Left lobe of liver (tissue), 2 donors: ENCODE measurements at places on chromosomes 2 and 18. TPM values are rescaled to one million over a fixed set of nuclear protein-coding genes. Genes with fewer than 3 reads are reported as not detected.

The PROC gene
- 479 TPM for total RNA-seq

The HOXD3 gene
- total RNA-seq = not detected

The GREB1 gene
- total RNA-seq = 22.4 TPM

The AP1S3 gene
- total RNA-seq = 1.3 TPM

The MAPRE3 gene
- 16.6 TPM for total RNA-seq

The C2orf78 gene
- total RNA-seq = not detected

- no peak for DNase-seq
Observed at GRCh38 chr2:130382313-130382917, 26.6 kb downstream of the PTPN18 start.

DNA sequence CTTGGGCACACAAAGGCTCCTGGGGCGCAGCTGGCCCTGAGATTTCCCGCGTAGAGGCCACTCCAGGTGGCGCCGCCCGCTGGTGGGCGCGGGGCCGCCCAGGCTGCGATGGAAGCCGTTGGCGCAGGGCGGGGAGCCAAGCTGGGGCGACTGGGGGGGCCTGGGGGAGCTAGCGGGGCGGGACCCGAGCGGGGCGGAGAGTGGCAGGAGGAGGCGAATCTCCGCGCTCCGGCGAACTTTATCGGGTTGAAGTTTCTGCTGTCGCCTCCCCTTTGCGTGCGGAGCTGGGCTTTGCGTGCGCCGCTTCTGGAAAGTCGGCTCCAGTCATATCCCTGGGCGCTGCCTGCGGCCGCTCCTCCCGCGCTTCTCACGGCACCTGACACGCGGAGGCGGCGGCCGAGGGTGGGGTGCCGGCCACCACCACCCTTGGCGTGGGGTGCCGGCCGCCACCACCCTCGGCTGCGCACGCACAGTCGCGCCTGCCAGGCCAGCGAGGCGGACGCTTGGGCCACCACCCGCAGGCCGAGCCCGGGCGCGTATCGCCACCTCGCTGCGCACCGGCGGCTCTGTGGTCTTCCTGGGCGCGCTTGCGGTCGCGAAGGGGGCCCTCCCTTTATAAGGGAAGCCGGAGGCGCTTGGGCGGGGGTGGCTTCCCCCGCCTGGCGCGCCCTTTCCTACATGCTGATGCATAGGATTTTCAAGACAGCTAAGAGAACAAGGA is 919 bp upstream of the CYP1B1 start:
- DNase-seq = peak; percentile 90

- no peak for DNase-seq
Observed at GRCh38 chr2:23692263-23692662, 234.7 kb downstream of the ATAD2B start.

- no peak for DNase-seq
Observed at GRCh38 chr2:9803023-9803805, 40.1 kb upstream of the TAF1B start.

DNA sequence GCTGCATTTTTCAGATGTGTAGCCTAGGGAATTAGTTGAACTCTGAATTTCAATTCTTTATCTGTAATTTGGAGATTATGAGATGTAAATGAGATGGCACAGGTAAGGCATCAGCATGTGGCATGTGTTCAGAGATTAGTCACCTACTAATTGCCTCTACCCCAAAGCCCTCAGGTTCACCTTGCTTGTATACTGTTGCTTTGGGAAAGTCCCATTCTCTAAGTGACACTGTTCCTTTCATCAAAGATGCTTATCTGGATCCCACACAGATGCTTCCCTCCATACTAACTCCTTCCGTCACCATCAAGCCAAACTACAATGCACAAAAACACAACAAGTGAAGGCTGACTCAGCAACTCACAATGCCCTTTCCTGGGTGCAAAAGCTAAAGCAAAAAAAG is 143.7 kb downstream of the LRATD1 start:
- no peak for DNase-seq

DNA sequence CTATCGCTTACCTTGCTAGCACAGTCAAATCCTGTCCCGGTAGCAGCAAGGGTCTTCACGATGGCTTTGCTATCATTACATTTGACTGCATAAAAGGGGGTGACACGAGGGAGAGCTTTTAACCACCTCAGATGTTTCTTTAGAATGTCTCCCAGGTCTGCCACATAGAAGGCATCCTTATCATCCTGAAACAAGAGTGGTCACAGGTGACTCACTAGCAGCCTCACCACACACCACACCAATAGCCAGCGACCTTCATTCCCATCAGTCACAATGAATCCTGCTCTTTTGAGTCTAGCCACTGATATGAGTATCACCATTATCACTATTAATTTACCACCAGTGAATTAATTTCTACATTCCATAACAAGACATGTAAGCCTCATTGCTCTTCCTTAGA is 3.7 kb downstream of the ODC1 start:
- no peak for DNase-seq

GRCh38 chr18:3192752-3193151 is 27.0 kb downstream of the MYOM1 start:
- DNase-seq = no peak

- no peak for DNase-seq
Observed at GRCh38 chr2:188776634-188777033, 197.5 kb upstream of the COL3A1 start.
